Neural progenitor cell (in vitro differentiated cells): ENCODE measurements at places on chromosomes 12 and 14.

- no peak for DNase-seq
These were observed 49.4 kb downstream of the TSPAN8 start for GRCh38 chr12:71108355-71108754.

GRCh38 chr12:121451961-121452339 lies 52.0 kb downstream of the RNF34 start:
- no peak for DNase-seq

GRCh38 chr12:122483969-122484368 lies 16.8 kb downstream of the ZCCHC8 start:
- no peak for DNase-seq

DNA sequence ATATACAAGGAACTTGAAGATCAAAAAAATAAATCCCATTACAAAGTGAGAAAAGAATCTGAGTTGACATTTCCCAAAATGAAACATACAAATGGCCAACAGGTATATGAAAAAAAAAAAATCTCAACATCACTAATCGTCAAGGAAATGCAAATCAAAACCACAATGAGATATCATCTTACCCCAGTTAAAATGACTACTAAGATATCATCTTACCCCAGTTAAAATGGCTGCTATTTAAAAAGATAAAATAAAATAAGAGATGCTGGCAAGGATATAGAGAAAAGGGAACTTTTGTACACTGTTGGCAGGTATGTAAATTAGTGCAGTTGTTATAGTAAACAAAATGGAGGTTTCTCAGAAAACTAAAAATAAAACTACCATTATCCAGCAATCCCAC lies 44.4 kb downstream of the PLEKHG7 start:
- DNase-seq: no peak

- no peak for DNase-seq
These were observed 29.3 kb downstream of the NELL2 start for GRCh38 chr12:44846826-44847225.

GRCh38 chr14:75279763-75280290 lies 1.2 kb downstream of the FOS start:
- DNase-seq: peak; percentile 53

DNA sequence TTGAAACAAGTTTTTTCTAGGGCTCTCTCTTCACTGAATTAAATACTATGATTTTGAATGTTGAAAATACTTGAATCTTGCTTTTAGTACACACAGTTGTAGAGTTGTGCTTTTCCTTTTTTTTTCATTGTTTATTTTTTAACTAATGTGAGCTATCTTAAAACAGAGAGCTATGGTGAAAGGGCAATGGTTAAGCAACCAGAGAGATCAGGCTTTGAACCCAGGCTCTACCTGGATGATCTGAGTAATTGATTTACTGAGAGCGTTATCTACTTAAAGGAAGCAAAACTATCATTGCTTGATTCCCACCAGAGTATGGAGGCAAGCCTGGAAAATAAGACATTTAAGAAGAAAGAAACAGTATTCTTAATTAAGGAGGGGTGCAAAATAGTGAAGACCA lies 138.6 kb downstream of the DUSP6 start:
- DNase-seq: no peak

DNA sequence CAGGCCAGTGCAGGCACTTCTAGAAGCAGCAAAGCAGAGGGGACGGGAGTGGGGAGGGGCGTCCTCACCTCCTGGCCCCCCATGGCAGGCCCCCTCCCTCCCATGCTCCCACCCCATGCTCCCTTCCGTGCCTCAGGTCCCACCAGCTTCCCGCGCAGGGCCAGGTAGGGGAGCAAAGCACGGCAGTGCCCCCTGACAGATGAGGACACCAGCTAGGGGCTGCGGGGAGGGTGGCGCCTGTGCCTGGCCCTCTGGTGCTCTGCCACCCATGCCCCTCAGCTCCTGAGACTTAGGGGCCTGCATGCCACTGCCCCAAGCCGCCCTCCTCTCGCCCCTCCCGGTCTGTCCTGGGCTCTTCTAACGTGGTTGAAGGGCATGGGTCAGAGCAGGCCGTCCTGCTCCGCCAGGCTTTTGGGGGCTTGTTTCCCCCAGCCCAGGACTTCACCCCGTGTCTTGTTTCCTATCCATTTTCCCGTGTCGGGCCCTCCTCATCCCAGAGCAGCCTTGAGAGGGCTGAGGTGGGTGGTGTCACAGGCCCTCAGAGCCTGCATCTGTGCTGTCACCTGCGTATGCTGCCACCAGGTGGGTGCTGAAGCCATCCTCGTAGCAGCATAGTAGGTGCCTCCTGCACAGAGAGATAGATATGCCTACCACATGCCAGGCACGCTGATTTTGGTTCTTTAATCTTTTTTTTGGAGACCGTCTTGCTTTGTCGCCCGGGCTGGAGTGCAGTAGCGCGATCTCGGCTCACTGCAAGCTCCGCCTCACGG lies 10.2 kb downstream of the TRMT61A start:
- no peak for DNase-seq

- no peak for DNase-seq
These were observed 29.5 kb downstream of the VPS37B start for GRCh38 chr12:122866379-122866778.

- no peak for DNase-seq
These were observed 28.2 kb upstream of the RNASE1 start for GRCh38 chr14:20830831-20831230.

GRCh38 chr14:52254086-52254485 lies 13.4 kb upstream of the PTGDR start:
- no peak for DNase-seq

GRCh38 chr14:102994689-102995088 lies 62.7 kb downstream of the CDC42BPB start:
- DNase-seq: no peak

DNA sequence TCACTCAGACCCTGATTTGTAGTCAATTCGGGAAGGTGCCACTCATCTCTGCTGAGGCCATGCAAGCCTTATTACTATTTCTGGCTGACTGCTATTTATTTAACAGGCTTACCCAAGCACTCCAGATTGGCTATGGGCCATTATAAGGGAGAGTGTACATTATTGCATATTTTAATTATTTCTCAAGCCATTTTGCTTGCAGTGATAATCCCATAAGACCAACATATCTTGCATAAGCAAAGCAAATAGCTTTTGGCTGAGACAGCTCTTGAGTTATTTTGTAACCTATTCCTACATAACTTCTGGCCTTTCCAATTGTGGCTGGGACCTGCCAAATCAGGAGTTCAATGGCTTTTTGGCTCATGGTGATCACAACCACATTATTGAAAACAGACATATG lies 509.6 kb upstream of the USP15 start:
- no peak for DNase-seq

GRCh38 chr12:100699209-100699608 lies 95.4 kb upstream of the ANO4 start:
- DNase-seq: no peak

GRCh38 chr12:70365648-70366518 lies at the start of gene KCNMB4:
Gene KCNMB4 (plus strand): TSS chr12:70366290. CDS start chr12:70366735, 445 bp downstream.
- peak; percentile 95 for DNase-seq

DNA sequence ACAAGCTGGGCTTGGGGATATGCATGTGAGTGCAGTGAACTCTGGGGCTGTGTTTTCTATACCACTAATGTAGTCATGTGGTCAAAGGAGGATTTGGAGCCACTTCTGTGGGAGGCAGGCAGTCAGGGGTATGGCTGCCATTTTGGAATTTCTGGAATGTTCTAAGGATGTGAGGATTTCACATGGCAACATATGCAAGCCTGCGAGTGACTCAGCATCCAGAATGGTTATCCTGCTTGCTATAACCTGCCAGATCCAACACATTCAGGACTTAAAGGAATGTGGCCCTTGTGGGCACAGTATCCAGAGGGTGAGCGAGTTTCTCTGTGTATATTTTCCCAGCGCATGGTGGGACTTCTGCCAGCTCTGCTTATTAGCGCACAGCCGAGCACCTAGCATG lies 249.2 kb upstream of the PWP1 start:
- DNase-seq: peak; percentile 31

DNA sequence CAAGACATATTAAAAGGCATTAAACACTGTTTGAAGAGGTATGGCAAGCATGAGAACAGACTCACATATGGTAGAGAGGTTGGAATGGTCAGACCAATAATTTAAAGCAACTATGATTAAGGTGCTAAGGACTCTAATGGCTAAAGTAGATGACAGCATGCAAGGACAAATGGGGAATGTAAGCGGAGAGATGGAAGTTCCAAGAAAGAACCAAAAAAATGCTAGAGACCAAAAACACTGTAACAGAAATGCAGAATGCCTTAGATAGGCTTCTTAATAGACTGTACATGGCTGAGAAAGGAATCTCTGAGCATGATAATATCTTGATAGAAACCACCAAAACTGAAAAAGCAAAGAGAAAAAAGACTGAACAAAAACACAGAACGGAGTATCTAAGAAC lies 77.4 kb downstream of the RIN3 start:
- no peak for DNase-seq

GRCh38 chr14:104735830-104736642 lies 12.0 kb downstream of the ADSS1 start:
- no peak for DNase-seq

- DNase-seq: no peak
These were observed 12.9 kb downstream of the BTBD7 start for GRCh38 chr14:93319958-93320357.

DNA sequence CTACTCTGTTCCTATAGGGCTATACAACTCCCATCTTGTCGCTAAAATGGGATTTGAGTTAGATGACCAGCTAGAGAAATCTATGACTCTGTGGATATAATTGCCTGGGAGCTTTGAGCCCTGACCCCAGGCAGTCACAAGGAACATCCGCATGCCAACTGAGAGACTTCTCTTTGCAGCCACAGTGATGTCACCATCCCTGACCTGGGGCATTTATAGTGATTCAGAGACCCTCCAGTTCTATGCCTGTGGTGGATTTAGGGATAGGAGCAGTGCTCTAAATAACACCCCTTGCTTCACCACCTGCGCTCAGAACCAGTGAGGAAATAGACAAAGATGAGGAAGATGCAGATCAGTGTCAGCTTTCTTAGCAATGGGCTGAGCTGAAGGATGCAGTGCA lies 86.2 kb downstream of the RIN3 start:
- no peak for DNase-seq

- DNase-seq: no peak
These were observed 34.1 kb upstream of the SPTSSA start for GRCh38 chr14:34496007-34496678.

- DNase-seq: no peak
These were observed 31.1 kb downstream of the PLEKHH1 start for GRCh38 chr14:67564236-67564635.

- no peak for DNase-seq
These were observed 1502.6 kb upstream of the FLRT2 start for GRCh38 chr14:84027351-84027750.

DNA sequence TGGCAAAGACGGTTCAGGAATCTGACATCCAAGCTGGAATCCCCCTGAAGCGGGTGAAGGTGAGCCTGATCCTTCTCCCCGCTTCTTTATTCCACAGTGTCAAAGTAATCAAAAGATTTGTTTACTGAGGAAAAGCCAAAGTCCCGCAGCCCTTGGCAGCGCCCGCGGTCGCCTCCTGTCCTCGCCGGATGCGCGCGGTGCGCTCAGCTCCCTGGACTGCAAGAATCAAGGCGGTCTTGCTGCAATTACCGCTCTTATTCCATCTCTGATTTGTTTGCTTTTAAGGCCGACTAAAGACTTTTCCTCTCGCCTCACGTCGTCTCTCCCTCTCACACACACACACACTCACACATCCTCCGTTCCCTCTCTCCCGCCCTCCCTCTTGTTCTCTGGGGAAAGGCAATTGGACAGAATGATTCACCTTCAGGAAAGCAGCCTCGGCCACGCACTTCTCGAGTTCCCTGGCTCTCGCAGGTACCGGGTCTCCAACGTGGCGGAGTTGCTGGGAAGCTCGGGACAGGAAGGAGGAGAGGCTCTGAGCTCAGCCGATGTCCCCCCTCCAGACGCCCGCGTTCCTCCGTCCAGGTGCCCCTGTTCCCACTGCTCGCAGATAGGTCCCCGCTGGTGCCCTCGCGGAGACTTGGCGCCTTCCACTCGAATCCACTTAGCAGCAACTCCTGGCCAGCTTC lies 68.6 kb upstream of the USP15 start:
- peak; percentile 57 for DNase-seq

DNA sequence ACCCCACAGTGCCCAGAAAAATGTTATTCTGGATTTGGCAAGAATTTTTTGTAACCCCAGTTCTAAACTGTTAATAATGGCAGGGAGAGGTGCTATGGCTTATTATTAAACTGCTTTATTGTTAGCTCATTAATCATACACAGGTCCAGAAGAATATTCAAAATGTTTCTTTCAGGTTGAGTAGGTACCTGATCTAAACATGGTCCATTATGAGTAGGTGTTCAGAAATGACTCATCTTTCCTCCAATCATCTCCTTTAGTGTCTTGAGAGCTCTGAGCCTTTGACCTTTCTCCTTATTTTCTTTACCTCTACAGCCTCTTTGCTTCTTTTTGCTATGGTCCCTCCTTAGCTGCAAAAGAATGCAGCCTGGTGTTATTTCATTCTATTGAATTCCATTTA lies 211.0 kb upstream of the GARIN6 start:
- no peak for DNase-seq

DNA sequence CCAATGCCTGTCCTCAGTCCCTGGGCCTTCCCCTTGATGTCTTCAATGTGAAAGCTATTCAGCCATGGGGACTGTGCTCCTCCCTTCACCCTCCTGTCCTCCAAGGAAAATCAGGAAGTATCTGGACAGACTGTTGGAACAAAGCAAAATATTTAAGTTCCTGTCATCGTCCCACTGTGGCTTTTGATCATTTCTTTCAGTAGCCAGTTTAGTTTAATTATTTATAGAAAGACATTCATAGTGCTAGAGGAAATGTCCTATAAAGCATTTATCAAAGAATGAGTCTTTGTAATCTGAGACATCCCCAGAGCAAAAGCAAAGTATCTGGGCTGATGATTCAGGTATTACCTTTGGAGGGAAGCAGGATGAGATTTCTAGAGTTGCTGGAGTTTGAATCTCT lies 254.1 kb downstream of the NRXN3 start:
- DNase-seq: no peak

- DNase-seq: no peak
These were observed 56.2 kb upstream of the TSPAN9 start for GRCh38 chr12:3020850-3021435.

DNA sequence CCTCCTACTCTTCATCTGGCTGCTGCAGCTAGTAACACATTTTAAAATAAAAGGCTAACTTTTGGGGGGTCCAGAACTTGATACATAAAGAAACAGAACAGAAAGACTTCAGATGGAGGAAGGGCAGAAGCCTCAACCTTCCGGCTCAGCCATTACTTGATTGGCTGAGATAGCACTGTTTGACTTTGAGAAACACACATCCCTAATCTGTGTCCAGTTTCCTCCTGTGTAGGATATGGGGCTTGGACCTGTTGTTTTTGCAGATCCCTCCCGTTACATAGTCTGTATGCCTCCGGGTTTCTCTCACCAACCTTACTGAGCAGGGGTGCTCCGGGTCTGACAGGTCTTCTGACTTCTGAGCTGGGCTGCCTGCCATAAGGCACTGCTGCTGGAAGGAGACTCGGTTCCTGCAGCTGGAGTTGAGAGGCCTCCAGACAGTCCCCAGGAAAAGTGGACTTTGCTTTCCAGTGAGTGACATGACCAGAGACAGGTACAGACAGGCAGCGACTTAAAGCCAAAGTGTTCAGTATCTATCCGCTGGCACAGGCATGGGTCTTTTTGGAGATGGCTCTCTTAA lies 8.3 kb upstream of the ZNF641 start:
- DNase-seq: no peak
